ENCODE measurements at places on chromosomes 7 and 10. TPM values are rescaled to one million over a fixed set of nuclear protein-coding genes. Genes with fewer than 3 reads are reported as not detected.

GRCh38 chr7:123719197-123719721 is 29.5 kb downstream of the WASL start:
- DNase-seq = no peak

The LMBR1 gene
- total RNA-seq = 96.0 TPM

The FAM25A gene
- total RNA-seq = not detected

The ZNF117 gene
- total RNA-seq = 15.1 TPM

The LIPJ gene
- 0.42 TPM for total RNA-seq

All from tibial nerve (tissue), 4 donors.